ENCODE measurements at places on chromosomes 11 and 22. TPM values are rescaled to one million over a fixed set of nuclear protein-coding genes. Genes with fewer than 3 reads are reported as not detected.

MYO18B gene
- total RNA-seq, result 0.47 TPM

APOBEC3B gene
- 3.7 TPM for total RNA-seq

GRCh38 chr11:14393129-14393528, 34.1 kb upstream of the RRAS2 start:
- no peaks in the 10 kb centered on the region for H3K36me3 ChIP-seq
- H3K4me3 ChIP-seq, result no peak overlapping the region
- H3K27ac ChIP-seq, result no peak overlapping the region
- no peaks in the 10 kb centered on the region for H3K27me3 ChIP-seq
- H3K4me1 ChIP-seq, result no peaks in the 10 kb centered on the region

DNA sequence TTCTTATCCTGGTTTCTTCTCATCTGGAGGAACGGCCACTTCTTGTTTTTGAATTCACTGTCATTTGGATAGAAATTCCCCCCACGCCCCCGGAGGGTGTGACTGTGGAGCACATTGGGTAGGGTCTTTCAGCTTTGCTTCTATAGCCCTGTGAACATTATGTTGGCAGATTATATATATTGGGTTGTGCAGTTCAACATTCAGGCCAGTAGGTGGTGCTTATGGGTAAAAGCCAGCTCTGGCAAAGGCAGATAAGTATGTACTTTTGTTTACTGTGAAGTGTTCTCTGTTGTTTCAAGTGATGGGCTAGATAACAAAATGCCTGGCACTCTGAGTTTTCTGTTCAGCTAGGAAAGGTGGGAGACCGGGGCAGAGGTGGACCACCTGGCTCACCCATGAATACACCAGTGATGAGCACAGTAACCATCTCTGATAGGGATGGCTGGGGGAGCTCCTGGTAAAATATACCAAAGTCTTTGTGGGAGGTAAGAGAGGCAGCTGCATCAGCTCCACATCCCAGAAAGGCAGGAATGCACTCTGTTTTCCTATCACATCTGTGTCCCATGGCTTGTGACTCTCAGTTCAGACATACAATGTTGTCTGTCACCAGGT, 1348.2 kb upstream of the RAG2 start:
- H3K36me3 ChIP-seq, result no peaks in the 10 kb centered on the region
- no peaks in the 10 kb centered on the region for H3K27me3 ChIP-seq
- H3K27ac ChIP-seq, result no peak overlapping the region
- no peaks in the 10 kb centered on the region for H3K4me1 ChIP-seq
- no peak overlapping the region for H3K4me3 ChIP-seq

DNA sequence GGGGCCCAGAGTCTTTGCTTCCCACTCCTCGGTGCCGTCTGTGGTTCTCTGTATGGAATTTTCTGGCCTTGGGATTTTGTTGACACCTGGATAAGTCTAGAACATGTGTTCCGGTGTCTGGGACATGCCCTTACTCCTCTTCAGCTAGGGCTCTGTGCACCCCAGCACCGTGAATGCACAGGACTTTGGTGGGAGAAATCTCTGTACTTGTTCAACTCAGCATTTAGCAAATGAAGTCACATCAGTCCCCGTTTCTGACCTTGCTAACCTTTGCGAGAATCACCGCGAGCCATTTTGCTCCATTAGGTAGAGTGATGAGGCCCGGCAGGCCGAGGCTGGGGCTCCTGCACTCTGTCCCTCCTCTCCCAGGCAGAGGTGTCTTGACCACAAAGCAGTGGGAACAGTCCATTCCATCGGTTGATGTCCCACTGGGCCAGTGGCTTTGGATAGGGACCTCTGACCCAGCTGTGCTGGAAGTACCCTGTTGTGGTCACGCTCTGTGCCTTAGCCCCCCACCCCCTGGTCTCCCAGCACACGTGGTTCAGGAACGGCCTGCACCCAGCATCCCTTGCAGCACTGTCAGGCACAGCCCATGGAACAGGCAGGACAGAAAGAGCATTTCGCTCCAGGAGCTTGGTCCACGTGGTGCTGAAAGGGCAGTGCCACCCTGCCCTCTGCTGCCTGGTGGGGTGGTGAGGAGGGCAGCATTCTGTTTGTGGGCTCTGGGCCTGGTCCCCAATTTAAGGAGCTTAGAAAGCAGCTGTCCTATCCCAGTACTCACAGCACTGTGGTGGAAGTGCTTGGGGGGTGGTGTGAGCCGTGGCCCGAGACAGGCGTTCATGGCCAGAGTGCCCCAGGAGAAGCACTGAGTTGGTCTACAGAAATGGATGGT, 73.4 kb downstream of the MED15 start:
- DNase-seq, result no peak
- no peaks in the 10 kb centered on the region for H3K4me1 ChIP-seq
- H3K4me3 ChIP-seq, result no peak overlapping the region
- H3K27me3 ChIP-seq, result no peaks in the 10 kb centered on the region
- H3K36me3 ChIP-seq, result peaks cover 4% of the 10 kb centered on the region
- no peak overlapping the region for H3K27ac ChIP-seq

- no peak overlapping the region for H3K4me3 ChIP-seq
- no peaks in the 10 kb centered on the region for H3K36me3 ChIP-seq
- no peak overlapping the region for H3K27ac ChIP-seq
- DNase-seq, result no peak
These were observed 33.7 kb upstream of the B3GAT1 start for GRCh38 chr11:134445601-134446325.

CCDC73 gene
- not detected for total RNA-seq

- no peaks in the 10 kb centered on the region for H3K27me3 ChIP-seq
- H3K36me3 ChIP-seq, result no peaks in the 10 kb centered on the region
- no peak overlapping the region for H3K27ac ChIP-seq
- no peaks in the 10 kb centered on the region for H3K4me1 ChIP-seq
- DNase-seq, result no peak
These were observed 69.8 kb upstream of the PGR start for GRCh38 chr11:101199416-101199815.

- H3K27ac ChIP-seq, result no peak overlapping the region
- no peaks in the 10 kb centered on the region for H3K36me3 ChIP-seq
- H3K4me3 ChIP-seq, result no peak overlapping the region
These were observed 1.8 kb upstream of the DDB2 start for GRCh38 chr11:47212938-47213337.

PNPLA3 gene
- 0.34 TPM for total RNA-seq

ART1 gene
- not detected for total RNA-seq

DNA sequence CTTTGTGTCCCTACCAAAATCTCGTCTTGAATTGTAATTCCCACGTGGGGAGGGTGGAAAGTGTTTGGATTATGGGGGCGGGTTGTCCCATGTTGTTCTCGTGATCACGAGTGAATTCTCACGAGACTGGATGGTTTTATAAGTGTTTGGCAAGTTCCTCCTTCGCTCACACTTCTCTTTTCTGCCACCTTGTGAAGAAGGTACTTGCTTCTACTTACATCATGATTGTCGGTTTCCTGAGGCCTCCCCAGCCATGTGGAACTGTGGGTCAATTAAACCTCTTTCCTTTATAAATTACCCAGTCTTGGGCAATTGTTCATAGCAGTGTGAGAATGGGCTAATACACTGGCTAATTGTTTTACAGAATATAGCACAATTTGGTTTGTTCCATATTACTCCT, 326.3 kb downstream of the GRM5 start:
- H3K4me1 ChIP-seq, result no peaks in the 10 kb centered on the region
- no peaks in the 10 kb centered on the region for H3K36me3 ChIP-seq
- H3K27me3 ChIP-seq, result no peaks in the 10 kb centered on the region
- no peak overlapping the region for H3K27ac ChIP-seq

GRCh38 chr11:71332046-71332445, 79.7 kb upstream of the SHANK2 start:
- H3K27ac ChIP-seq, result no peak overlapping the region
- H3K4me1 ChIP-seq, result no peaks in the 10 kb centered on the region
- no peaks in the 10 kb centered on the region for H3K27me3 ChIP-seq
- no peak for DNase-seq
- no peaks in the 10 kb centered on the region for H3K36me3 ChIP-seq
- H3K4me3 ChIP-seq, result no peak overlapping the region

GRCh38 chr11:94134651-94135512, 6.2 kb downstream of the PANX1 start:
- DNase-seq, result peak; percentile 61
- no peak overlapping the region for H3K27ac ChIP-seq
- H3K4me1 ChIP-seq, result no peaks in the 10 kb centered on the region
- H3K27me3 ChIP-seq, result no peaks in the 10 kb centered on the region
- H3K4me3 ChIP-seq, result no peak overlapping the region

DNA sequence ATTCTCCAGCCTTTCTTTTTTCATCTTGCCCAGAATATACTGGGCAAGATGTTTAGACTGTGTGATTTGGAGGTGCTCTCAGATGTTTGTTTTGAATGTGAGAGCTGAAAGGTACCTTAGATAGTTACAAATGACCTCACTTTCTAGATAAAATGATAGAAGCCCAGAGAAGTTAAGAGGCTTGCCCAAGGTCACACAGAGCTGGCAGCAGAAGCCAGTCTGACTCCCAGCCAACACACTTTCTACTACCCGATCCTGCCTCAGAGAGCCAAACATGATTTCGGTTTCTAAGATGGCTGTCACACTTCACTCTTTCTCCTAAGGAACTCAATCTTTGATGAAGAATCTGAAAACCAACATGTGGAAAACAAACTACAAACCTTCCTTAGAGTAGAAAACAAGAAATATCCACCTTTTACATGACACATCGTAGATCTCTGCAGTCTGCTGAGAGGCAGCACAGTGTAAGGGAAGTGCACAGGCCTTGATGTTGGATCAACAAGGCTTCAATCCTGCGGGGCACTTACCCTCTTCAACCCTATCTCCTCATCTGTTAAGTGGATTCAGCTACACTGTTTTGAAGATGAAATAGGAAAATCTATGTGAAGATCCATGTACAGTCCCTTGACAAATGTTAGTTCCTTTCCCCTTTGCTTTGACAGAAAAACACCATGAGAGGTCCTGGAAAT, 58.6 kb downstream of the SYTL2 start:
- DNase-seq, result no peak
- H3K27ac ChIP-seq, result no peak overlapping the region
- H3K4me3 ChIP-seq, result no peak overlapping the region
- H3K27me3 ChIP-seq, result no peaks in the 10 kb centered on the region
